ENCODE measurements at places on chromosomes 5 and 9.

DNA sequence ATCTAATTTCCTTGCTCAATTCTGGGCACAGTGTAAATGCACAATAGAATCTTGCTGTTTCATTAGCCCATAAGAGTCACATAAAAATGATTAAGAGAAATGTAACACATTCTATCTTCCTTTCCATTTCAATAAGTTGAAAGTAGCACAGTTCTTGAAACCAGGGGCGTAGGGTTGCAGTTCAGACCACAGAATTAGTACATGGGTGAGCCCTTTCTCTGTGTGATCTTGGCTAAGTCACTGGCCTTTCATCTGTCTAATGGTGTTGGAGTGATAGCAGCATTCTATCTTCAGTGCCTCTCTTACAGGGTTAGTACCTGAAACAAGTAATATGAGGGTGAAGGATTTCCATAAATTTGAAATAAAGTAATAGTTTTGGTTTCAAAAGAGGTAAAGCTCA is 445.3 kb upstream of the ZNF462 start:
- DNase-seq, result no peak

DNA sequence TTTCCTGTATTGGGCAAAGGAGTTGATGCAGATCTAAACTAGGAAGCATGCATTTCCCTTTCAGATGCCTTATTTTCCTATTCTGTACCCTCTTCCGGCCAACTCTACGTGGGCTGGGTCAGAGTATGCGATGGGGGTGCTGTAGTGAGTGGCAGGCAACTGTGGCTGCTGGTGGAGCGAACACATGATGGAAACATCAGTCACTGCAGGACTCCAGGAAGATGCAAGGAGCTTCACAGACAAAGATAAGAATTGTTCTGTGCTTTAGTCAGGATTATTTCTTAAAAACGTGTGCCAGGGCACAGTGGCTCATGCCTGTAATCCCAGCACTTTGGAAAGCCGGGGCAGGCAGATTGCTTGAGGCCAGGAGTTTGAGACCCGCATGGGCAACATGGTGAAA is 75.1 kb downstream of the PSAT1 start:
- no peak for DNase-seq

DNA sequence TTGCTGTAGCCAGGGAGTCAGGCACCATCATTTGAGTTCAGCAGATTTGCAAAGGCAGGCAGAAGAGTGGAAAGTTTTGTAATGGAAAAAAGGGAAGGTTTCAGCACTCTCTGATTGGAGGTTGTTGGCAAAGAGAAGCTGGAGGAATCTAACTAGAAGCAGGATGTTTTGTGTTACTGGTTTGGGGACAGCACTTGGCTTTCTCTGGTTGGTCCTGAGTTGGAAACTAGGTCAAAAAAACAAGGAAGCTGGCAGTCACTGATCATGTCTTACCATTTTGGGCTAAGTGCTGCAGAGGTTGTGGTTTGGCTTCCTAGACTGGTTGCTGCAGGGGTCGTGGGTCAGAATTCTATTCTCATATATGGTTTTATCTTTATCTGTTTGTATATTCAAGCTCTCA is 189.8 kb downstream of the DRD1 start:
- DNase-seq, result no peak

- DNase-seq, result no peak
Measured at GRCh38 chr9:107942856-107943255, 453.3 kb upstream of the KLF4 start.

GRCh38 chr9:19154135-19154612 is 26.9 kb upstream of the PLIN2 start:
- no peak for DNase-seq

DNA sequence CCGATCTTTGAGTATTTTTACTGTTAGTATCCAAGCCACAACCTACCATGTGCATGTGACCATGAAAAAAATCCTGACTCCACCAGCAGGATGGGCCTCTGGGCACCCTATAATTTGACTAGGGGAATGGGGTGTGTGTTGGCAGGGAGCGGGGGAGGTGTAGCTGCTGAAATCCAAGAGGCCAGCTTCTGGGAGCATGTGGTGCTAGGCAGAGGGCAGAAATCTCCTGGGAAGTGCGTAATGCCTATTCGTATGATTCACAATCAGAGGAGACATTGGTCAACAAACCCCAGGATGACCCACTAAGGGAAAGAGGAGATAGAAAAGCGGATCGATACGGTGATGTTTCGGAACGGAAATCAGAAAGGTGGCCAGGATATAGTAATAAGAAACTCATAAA is 149.9 kb downstream of the ARSB start:
- no peak for DNase-seq

DNA sequence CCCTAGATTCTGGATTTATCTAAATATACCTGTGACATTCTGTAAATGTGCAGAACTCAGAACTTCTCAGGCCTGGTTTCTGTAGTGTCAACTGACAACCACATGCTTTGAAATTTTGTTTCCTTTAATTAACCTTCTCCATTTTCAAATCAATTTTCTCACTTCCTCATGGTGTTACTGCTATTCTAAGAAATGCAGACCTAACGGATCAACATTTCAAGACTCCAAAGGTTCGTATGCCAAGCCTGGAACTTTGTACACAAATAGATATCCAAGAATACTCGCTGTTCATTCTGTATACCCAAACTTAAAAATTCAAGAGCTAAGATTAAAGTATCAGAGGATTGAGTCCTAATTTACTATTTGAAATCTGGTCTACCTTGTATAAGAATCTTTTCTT is 88.1 kb downstream of the SLC24A2 start:
- no peak for DNase-seq

DNA sequence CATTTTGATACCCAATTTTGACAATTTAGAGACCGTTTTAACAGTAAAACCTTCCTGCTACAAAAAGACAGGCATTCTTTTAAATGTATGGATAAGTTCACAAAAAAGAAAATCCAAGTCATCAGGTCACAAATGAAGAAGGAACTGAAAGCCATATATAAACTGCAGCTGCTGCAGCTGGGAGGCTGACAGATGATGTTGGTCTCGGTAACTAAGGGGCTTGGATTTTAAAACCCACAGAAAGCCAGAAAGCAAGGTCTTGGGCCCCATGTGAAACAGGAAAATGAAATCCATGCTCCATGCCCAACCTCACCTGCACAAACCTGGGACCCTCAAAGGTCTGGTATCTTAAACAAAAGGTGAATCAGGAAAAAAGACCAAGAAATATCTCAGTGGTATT is 15.7 kb upstream of the C5orf34 start:
- no peak for DNase-seq

GRCh38 chr9:134558124-134558905 is 83.3 kb upstream of the COL5A1 start:
- DNase-seq, result no peak

DNA sequence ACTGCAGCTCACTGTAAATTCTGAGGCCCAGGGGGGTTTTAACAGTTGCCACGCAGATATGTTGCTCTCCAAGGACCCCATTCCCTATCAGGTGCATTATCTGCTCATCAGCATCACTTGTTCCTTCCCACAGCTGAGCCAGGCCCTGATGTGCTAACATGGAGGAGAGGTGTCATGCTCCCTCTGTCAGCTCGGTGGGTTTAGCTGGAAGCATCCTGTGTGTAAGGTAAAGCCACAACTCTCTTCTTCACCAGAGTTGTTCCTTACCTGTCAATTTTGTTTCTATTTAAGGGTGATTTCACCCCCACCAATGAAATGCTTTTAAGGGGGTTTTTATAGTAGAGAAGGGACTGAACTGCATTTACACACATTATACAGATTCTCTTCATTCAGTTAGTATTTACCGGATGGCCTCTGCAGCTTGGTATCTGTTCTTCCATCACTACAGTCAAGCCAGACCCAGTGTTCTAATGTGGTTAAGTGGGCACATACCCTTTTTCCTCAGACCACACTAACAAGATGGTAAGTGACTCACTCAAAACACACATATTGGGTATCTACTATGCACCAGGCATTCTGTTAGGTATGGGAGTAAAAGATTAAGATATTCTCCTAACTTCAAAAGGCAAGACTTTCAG is 205.4 kb downstream of the DCP2 start:
- DNase-seq, result no peak

DNA sequence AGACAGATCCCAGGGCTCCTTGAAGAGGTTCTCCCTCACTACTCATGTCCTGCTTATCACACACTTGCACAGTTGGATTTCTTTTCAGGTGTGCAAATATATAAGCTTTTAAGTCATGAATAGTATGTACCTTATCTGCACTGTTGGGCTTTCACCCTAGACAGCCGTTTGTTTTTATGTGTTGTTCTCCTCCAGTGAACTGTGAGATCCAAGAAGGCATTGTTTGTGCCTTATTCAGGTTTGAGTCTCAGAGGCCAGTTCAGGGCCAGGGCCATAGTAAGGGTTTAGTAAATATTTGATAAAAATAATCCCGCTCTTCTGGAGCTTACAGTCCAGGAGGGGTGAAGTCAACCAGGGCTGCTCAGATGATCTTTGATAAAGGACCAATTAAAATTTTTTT is 480.0 kb downstream of the TMEM38B start:
- DNase-seq, result no peak

DNA sequence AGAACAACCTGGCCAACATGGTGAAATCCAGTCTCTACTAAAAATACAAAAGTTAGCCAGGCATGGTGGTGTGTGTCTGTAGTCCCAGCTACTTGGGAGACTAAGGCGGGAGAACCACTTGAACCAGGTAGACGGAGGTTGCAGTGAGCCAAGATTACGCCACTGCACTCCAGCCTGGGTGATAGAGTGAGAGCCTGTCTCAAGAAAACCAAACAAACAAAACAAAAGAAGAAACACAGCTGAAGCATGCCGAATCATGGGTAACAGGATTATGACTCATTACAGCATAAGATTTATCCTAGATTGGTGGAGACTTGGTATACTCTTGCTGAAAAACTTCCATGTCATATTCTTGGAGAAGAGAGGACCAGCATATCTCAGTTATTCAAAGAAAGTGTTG is 236.7 kb upstream of the CCNH start:
- DNase-seq, result no peak

DNA sequence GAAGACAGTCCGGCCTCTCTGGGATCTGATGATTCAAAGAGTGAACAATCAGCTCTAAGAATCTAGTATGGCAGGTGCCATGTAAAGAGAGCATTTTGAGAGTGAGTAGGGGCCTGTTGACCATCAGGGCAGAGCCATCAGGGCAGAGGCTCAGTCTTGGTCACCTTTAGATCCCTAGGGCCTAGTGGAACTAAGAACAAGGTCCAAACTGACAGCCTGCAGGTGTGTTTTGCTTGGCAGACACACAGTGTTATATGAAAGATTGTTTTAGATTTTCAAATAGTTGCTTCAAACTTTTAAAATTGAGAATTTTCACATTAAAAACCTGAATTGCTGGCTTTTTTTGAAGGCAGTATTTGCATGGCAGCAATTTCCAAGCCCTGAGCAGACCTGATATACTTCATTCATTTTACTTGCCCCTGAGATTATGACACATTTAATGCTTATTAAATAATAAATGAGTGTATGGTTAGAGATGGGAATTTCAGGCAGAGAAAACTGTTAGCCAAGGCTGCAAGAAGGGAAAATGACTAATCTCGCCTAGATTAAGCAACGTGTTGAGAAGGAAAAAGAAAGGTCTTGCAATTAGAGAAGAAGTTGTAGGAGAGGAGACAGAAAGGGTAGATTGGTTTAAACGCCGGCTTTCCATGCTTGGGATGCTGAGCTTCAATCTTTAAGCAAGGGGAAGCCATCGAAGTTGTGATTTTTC is 279.6 kb downstream of the ARRDC3 start:
- DNase-seq, result no peak

DNA sequence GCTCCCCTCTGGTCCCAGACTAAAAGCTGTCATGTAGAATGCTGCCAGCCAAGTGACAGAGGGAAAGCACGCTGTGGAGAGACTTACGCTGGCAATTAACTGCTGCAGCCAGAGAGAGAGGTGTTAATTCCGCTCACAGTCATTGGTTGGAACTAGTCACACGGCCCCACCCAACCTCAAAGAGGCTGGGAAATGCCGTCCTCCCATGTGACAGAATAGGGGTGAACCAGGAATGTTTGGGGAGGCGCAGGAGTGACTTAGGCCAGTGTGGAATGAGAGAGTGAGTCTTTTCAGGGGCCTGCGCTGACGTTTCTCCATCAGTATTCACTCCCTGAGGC is 87.6 kb downstream of the AMBP start:
- DNase-seq, result no peak

DNA sequence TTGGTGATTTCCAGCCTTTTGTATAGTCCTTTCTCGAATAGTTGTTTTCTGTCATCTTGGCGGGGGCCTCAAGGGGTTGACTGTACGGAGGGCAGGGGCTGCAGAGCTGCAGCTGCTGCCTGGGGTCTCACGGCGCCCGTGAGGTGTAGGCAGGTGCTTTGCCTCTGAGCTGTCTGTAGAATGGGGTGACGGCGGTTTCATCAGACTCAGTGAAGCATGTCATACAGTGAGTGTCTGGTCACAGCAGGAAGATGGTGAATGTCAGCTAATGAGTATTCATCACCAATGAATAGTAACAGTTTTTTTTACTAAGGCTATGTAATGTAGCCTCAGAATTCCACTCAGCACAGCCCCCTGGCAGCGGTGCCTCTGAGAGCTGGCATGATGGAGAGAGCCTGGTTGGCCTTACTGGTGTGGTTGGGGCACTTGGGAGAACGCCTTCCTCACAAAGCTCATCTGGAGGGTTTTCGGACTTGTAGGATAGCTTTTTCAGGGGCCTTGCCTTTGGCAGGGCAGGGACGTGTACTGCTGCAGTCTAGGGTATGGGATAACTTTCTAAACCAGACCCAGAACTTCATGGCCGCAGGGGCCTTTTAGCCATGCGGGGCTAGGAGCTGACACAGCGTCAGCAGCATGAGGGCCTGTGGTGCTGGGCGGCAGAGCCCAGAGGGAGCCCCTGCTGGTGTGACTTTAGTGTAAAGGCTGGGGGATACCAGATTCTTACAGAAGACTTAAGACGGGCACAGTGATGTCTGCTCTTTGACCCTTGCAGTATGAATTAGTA is 15.0 kb downstream of the TENT4A start:
- DNase-seq, result peak; percentile 19

DNA sequence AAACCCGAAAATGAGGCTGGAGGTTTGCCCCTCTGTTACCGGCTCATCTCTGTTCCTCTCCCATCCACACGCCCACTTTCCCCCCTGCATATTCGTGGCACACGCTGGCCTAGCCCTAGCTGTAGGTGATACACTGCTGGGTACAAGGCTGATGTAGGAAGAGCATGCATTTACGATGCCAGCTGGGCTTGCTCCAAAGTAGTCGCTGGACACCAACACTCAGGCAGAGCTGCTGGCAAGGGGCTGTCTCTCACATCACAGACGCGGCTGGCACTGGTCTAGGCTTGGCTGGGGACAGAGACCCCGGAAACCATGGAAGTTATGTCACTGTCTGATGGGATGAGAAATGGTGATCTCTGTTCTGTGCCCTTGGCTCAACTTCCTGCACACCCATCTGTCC is 9.8 kb upstream of the PHYKPL start:
- no peak for DNase-seq

All from NCI-H2107 (cell line).